AML-193 (cell line): ENCODE measurements at places on chromosomes 1 and 21.

DNA sequence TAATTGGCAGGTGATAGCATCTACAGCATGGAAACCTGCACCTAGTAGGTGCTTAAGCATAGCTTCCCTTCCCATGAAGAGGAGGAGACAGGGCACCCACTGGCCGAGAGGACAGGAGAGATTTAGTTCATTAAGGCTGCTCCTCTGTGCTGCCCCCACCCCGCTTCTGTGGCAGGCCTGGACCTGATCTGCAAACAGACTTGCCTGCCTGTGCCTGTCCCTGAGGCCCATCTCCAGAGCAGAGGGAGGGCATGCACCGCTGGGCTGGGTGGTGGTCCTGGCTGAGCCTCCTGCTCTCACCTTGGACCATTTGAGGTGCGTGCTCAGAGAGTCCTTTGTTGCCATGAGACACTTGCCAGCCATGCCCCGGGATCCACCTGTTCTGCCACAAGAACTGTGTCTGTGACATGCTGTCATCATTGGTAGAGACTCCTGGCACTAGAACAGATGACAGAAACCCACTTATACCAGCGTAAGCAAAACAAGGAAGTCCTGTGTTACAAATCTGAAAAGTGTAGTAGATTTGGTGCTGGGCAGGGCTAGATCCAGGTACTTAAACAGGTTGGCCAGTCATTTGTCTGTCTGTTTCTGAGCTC is 55.6 kb downstream of the PTPRF start:
- no peak for DNase-seq

- DNase-seq = no peak
Observed at GRCh38 chr1:213162338-213162737, 111.3 kb downstream of the RPS6KC1 start.

- DNase-seq = no peak
Observed at GRCh38 chr1:87196110-87196827, 132.4 kb upstream of the LMO4 start.

DNA sequence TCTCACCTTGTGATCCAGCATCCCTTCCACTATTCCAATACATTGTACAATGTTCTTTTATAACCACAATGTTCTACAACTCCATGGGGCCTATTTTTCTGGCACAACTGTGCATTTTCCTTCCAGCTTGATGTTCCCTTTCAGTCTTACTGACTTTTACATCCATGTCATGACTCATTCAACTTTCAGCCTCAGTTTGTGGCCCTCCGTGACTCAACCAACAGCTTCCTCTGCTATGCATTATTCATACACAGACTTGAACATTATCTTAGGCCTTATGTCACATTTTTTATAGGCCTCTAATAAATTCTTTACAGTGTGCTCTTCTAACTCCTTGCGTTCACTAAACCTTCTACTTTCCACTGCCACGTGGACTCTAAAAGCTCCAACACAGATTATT is 119.4 kb upstream of the PRMT6 start:
- no peak for DNase-seq

DNA sequence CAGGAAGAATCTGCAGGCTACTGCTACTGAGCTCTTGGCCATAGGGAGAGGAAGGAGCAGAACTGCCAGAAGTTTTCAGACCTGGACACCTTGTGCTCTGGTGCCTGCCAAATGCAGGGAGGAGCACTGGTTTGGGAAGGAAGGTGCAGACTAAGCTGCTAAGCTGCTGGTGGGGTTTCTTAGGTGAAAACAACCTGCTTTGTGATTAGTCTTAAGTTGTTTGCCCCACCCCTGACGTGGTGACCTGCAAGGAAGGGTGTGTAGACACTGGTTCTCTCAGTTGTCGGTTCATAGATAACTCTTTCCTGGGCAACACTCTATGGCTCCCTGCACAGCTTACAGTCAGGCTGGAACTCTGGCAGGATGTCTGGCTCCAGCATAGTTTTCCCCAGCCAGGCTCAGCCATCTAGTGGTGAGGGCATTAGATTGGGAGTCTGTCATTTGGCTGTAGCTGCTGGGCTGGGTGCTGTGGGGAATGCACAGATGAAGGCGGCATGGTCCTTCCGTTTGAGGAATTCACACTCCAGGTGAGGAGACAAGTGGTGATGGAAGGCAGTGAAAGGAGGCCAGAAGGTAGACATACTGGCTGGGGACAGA is 10.3 kb upstream of the S100A10 start:
- DNase-seq = no peak

GRCh38 chr1:116558140-116558549 is 12.7 kb downstream of the CD58 start:
- no peak for DNase-seq

DNA sequence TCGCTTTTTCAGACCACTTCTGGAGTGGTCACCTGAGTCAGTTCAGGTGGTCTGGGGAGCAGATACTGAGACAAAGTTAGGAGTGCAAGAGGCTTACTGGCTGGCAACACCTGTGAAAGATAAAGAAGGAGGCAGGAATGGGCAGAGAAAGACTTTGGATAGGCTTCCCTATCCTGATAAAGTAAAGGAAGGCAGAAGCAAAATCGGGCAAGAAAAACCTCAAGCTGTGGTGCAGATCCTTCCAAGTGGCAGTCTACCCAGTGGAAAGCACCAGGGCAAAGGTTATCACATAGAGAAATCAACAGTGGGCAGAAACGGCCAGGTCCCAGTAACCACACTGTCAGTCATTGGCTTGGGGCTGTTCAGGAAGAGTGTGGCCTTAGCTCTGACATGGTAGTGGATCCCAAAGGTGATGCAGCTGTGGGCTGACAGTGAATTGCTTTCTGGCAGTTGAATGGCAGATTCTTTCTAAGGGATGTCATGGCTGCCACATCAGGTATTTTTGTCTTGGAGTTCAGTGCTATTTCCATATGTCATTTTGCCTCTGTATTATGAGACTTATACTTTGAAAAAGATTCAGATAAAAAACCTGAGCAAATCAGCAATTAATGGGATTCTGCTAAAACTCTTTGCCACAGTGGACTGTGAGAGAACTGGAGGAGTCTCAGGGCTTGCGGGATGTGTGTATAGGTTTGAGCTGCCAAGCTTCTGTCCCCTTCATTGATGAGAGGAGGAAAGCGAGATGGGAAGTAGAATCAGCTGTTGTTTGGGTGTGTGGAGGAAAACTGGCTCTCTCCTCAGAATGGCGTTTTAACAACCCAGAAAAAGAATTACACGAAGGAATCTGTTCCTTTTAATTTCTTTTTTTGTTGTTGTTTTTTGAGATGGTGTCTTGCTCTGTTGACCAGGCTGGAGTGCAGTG is 8.1 kb upstream of the CGN start:
- no peak for DNase-seq

GRCh38 chr21:32813265-32813903 is 41.8 kb upstream of the PAXBP1 start:
- no peak for DNase-seq

DNA sequence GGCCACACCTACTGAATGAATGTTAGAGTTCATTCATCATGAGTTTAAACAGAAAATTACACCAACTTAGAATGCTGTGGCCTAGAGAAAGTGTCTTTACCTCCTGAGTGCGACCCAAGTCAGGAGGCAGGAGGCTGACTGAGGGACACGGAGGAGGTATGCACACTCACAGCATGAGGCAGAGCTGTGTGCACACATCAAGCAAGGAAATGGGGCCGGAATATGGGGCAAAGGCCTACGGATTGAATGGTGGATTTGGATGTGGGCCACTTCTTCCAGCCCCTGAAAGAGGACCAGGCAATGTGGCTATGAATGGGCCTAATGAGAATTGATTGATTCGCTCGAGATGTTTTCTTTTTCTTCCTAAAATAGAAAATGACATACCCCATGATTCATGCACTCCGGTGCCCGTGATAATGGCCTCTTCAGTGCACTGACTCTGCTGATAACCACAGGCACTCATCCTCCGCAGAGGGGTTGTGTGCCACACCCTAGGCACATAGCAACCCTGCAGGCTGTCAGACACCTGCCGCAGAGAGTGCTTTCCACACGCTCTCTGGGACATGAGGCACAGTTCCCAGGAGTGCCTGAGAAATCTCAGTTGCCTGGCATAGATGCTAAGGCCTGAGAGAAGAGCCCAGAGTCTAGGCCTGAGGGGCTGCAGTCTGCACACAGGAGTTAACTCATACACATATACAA is 155.5 kb downstream of the GLUL start:
- DNase-seq = no peak

DNA sequence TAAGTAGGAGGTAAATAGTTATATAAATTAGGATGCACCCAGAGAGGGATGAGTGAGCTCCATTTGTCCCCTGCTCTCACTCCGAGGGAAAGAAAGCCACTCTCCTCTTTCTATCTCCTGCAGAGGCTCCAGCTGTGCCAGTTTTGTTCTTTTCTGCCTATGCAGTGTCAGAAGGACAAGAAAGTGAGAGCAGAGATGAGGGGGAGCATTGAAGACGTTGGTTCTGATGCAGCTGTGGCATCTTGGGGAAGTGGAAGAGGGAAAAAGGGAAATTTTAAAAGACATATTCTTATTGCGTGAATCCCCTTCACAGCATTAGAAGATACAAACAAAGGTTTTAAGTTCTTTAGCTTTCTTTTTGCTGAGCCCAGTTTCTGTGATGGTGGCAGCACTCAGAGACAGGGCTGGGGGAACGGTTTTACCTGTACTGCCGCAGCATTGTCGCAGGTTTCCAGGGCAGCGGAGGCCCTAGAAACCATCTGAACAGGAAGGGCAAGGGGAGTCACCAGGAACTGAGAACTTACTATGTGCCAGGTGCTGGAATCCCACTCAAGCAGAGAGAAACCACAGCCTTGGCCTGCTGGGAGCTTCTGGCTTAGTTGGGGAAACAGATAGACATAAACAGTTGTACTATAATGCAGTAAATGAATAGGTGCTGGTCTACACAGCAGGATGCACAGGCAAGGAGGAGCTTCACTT is 44.9 kb upstream of the USP24 start:
- no peak for DNase-seq

- DNase-seq = no peak
Observed at GRCh38 chr1:200805719-200806118, 67.0 kb downstream of the CAMSAP2 start.

- DNase-seq = no peak
Observed at GRCh38 chr1:230043081-230043480, 24.0 kb upstream of the GALNT2 start.

- no peak for DNase-seq
Observed at GRCh38 chr21:24023402-24023801, 1583.9 kb downstream of the MRPL39 start.
